Mesendoderm (in vitro differentiated cells): ENCODE measurements at places on chromosomes 3 and 15.
A peak's percentile ranks its signal among the peaks of the same experiment; 100 is the strongest.

GRCh38 chr15:96076350-96076749, 254.2 kb upstream of the NR2F2 start:
- DNase-seq, result no peak

DNA sequence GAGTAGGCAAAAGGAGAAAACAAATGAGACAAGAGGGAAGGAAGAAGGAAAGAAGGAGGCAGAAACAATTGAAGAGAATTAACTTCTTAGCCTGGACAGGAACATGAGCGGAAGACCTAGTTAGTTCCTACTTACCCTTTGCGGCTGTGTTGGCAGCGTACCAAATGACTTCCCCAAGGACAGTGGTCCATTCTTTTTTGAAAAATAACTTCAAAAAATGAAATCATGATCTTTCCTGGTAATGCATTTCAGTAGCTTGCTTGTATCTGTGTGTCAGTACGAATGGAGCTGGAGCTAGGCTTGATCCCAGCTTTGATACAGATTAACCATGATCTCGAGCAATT, 41.5 kb upstream of the CFAP161 start:
- no peak for DNase-seq

DNA sequence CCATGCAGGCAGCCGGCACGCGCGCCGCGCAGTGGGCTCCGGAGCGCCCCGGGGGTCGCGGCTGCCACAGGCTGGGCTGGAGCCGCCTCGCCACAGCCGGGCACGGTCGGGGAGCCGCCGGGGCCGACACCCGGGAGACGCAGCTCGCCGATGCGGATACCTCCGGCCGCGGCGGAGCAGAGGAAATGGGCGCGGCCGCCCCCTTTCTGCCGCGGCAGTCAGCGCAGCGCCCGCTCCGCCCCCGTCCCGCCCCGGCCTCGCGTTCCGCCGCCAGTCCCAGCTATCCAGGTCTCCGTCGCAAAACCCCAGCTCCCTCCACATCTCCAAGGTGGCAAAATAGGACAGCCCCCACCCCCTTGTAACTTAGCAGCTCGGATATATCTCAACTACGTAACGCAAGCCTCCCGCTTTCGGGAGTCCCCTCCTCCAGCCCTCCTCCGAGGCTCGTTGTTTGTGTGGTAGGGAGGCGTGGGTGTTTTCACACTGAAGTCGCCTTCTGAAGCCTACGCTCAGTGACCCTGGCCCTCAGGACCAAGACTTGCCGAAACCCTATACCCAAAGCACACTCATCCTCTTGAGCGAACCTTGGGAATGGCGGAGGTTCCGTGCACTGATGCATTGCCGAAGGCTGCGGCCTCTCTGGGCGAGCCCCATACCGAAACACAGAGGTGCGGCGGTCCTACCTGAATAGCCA, at the start of gene SH3BP5:
Gene SH3BP5, minus strand, starts transcription at position 182 of the 694 bp plus-strand sequence. Its CDS starts 178 bp downstream, at position 4.
- peak; percentile 89 for DNase-seq

DNA sequence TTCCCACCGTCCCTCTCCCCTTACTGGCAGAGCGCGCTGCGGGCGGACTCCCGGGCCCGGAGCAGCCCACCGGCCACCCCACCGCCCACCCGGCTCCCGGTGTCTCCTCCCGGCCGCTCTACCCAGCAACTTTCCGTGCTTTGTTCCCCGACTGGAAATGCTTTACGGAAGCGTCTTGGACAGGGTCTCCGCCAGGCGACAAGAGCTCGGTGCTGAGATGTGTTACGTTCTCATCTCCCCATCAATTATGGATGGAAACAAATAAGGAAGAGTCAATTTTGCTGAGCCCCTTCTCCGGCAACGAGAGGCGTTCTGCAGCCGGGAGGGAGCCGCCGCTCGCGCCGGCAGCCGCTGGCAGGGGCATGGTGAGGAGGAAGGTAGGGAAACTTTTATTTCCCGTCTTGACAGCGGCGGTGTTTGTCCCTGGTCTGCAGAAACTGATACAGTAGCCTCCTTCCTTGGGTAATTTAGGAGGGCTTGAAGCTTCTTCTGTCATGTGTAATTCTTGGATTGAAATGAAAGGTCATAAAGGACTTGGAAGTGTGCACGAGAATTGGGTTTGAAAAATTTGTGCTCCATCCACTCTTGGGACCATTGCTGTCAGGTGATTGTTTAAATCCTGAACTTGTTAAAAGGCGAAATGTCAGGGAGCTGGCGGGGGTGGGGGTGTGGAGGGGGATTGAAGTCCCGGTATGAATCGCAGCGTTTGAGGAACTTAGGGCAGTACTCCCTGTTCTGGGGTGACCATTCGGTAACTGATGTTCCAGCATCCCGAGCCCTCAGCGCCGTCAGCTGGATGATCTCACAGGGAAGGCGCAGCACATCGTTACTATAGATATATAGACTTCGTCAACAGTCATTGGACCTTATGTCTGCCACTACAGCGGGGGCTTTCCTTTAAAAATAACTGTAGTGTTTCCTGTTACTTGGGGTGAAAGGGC, 1.5 kb downstream of the SEMA6D start:
- DNase-seq, result no peak
